ENCODE measurements at places on chromosomes 4 and X.
A peak's percentile ranks its signal among the peaks of the same experiment; 100 is the strongest.

GRCh38 chr4:105594099-105595010, 41.9 kb downstream of the ARHGEF38 start:
- H3K4me1 ChIP-seq = peaks cover 7% of the 10 kb centered on the region
- no peak for DNase-seq
- peaks cover 21% of the 10 kb centered on the region for H3K27me3 ChIP-seq
- no peak overlapping the region for H3K4me3 ChIP-seq
- no peak overlapping the region for H3K27ac ChIP-seq
- H3K36me3 ChIP-seq = no peaks in the 10 kb centered on the region

DNA sequence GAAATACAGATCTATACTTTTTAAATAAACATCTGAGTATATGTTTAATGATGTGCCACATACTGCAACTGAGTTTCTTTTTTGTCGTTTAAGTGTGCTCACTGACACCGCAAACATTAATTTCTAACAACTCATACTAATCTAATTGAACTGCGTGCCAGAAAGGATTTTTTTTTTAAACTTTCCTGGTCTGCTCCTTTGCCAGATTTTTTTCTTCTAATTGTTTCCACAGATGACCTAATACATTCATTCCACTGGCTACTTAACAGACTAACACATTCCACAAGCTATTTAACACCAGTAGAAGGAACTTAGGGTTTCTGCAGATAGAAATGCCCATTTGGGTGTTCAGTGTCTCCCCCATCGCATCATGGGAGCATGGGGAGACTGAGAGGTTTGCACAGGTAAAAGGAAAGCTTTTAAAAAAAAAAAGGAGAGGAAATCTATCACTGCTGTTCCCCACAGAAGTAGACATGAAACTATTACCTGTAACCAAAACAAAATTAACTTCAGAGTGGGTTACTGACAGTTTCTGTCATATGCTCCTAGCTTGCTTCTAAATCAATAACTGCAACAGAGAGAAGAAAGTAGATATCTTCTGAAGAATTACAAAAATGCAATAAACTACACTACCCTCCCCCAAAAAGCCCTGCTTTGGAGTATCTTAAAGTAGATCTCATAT, 31.6 kb downstream of the SH3KBP1 start:
- no peak for DNase-seq
- H3K27ac ChIP-seq = peak overlapping the region; percentile 90
- peak overlapping the region; percentile 68 for H3K4me3 ChIP-seq
- H3K27me3 ChIP-seq = no peaks in the 10 kb centered on the region

DNA sequence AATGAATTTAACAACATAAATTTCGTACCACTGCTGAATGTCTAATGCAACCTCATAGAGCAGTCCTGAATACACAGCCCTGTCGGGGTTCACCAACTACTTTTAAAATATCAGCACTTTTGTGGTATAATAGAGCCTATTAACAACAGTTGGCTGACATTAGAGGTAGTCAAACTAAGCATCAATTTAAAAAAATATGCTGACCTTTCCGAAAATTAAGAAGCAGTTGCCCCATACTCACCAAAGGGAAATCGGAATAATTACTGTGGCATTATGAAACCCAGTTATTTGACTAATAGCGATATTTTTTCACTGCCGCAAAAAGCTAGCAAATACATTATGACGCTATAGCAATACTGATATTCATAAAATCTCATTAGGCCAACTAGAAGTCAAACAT, 273.5 kb upstream of the PPARGC1A start:
- no peak for DNase-seq
- no peak overlapping the region for H3K27ac ChIP-seq
- H3K4me1 ChIP-seq = no peaks in the 10 kb centered on the region
- no peaks in the 10 kb centered on the region for H3K36me3 ChIP-seq
- no peaks in the 10 kb centered on the region for H3K27me3 ChIP-seq

GRCh38 chr4:187286525-187286924, 562.9 kb upstream of the FAT1 start:
- H3K36me3 ChIP-seq = no peaks in the 10 kb centered on the region
- no peak for DNase-seq
- no peaks in the 10 kb centered on the region for H3K4me1 ChIP-seq
- H3K27ac ChIP-seq = no peak overlapping the region
- no peak overlapping the region for H3K4me3 ChIP-seq

DNA sequence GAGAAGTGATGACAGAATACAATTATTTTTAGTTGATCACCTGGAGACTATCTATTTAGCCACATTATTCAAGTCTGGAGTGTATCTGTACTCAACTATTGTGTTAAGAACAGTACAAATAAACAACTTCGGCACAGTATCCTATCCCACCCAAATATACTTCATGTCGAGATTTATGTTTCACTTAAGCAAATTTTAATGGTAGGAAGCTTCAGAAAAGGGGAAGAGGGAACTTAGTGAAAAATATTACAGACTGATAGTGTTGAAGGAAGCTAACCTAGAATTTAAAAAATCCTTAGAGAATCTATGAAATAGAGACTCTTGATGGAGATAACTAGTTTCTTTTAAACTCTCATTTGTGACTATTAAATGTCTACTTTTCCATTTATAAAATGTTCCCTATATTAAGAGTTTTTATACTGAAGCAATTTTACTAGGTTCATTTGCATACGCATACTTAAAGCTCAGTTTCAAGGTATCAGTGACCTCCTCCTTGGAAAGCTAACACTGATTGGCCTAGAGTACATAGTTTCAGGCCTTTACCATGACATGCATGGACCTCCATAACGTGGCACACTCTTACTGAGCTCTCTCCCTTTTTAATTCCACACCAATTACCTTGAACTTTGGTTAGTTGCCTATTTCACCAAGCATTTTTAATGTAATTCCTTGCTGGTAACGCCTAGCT, 197.7 kb downstream of the CAMK2D start:
- DNase-seq = no peak
- H3K27me3 ChIP-seq = no peaks in the 10 kb centered on the region
- H3K4me1 ChIP-seq = peaks cover 35% of the 10 kb centered on the region

- no peaks in the 10 kb centered on the region for H3K27me3 ChIP-seq
- H3K4me1 ChIP-seq = no peaks in the 10 kb centered on the region
- no peak overlapping the region for H3K4me3 ChIP-seq
Measured at GRCh38 chr4:113147498-113148111, 98.2 kb downstream of the ANK2 start.

GRCh38 chrX:68989865-68990606, 161.2 kb downstream of the EFNB1 start:
- DNase-seq = no peak
- no peaks in the 10 kb centered on the region for H3K36me3 ChIP-seq
- H3K4me3 ChIP-seq = no peak overlapping the region
- H3K27me3 ChIP-seq = no peaks in the 10 kb centered on the region
- H3K27ac ChIP-seq = no peak overlapping the region

DNA sequence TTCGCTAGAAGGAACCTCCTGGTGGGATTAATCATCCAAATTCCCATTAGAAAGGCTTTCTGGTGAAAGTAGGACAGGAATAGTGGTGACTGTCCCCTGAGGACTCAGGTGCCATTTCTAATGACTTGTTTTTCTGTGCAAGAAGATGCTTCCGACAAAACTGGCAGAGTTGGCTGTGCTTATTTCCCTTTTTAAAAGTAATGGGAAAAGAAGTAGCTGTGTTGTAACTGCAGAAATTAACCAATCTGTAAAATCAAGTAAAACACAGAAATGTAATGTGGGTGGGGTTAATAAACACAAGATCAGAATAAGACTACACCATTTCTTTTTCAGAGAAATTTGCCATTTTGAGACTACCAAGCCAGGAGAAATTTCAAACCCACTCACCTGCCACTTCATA, 55.0 kb upstream of the FAM9B start:
- no peak overlapping the region for H3K4me3 ChIP-seq
- peaks cover 7% of the 10 kb centered on the region for H3K4me1 ChIP-seq
- DNase-seq = no peak

GRCh38 chr4:85967872-85968271, 392.0 kb downstream of the MAPK10 start:
- no peak for DNase-seq
- H3K4me3 ChIP-seq = no peak overlapping the region
- no peaks in the 10 kb centered on the region for H3K27me3 ChIP-seq
- H3K27ac ChIP-seq = no peak overlapping the region

DNA sequence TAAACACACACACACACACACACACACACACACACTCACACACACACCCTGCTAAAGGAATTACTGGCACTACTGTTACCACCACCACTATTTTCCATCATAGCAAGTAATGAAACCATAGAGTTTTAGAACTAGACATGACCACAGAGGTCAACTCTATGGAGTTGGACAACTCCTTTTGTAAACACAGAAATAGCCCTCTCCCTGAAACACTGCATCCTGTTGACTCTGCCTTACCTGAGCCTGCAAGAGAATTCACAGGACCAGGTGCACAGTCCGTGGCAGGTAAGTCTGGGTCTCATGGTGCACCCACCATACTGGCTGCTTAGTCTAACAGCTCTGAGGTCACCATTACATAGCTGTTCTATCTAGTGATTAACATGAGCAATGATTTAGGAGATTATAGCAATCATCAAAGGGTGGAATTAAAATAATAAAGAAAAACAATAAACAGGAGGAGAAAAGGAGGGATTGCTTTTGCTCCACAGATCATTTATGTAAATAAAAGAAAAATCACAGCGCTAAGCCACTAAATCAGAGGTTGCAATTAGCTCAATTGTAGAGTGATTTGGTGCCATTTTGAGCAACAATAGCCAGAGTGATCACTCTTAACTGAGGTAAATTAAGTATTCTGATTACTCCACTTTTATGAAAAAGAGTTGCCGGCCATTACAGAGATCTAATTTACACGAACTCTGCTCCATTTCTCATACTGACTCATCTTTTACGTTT, 340.0 kb upstream of the RASGEF1B start:
- H3K4me1 ChIP-seq = no peaks in the 10 kb centered on the region
- H3K4me3 ChIP-seq = no peak overlapping the region
- no peaks in the 10 kb centered on the region for H3K36me3 ChIP-seq
- no peak overlapping the region for H3K27ac ChIP-seq
- no peak for DNase-seq
- H3K27me3 ChIP-seq = peaks cover 9% of the 10 kb centered on the region

- no peak overlapping the region for H3K4me3 ChIP-seq
- peaks cover 43% of the 10 kb centered on the region for H3K4me1 ChIP-seq
- H3K27me3 ChIP-seq = no peaks in the 10 kb centered on the region
- no peak overlapping the region for H3K27ac ChIP-seq
Measured at GRCh38 chr4:56438766-56439165, 2.7 kb downstream of the PAICS start.

DNA sequence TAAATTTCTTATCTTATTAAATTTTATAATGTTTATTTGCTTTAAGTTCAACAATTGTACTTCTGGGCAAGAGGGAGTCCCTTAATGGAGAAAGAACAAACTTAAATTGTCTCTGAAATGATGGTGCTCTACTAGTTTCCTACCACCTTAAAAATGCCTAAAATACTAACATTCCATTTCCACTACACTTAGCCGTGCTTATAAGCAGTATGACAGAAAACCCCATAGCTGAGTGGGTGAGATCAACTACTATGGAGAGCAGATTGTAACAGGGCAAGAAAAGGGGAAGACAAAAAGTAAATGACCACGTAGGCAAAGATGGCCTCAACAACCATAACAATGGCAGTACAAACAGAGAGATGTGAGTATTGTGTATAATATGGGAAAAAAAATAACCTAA, 35.0 kb downstream of the RFC1 start:
- H3K27me3 ChIP-seq = no peaks in the 10 kb centered on the region
- peaks cover 18% of the 10 kb centered on the region for H3K4me1 ChIP-seq
- DNase-seq = no peak
- H3K36me3 ChIP-seq = peaks cover 18% of the 10 kb centered on the region

DNA sequence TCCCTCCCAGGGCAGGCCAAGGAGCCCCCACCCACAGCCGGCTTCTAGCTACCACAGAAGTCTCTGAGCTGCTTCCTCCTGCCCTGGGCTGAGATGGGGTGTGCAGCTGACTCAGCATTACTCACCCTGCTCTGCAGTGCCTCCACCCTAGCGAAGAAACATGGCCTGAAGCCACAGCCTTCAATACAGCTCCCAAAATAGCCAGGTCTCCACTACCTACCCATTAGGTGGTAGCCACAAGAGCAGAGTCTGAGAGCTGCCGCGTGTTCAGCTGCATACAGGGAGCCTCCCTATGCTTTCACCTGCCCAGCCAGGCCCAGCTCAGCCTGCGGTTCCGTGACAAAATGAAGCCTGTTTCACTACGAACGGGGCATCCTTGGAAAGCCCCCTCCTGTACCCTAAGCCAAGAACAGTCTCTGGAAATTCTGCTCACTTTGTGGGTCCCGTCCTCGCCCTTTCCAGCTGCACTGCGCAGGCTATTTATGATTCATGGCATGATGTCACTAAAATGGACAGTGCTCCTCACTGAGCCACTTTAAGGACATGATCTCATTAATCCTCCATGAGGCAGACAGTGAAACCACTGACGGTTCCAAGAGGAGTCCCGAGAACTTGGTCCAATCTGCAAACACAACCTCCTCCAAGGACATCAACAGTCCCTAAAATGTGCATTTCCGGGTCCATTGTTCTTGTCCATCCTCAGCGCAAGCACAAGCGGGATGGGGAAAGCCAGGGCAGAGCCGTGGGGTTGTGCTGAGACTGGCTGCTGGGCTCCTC, 20.2 kb downstream of the WDR1 start:
- H3K27me3 ChIP-seq = no peaks in the 10 kb centered on the region
- peak overlapping the region; percentile 92 for H3K27ac ChIP-seq
- H3K36me3 ChIP-seq = peaks cover 78% of the 10 kb centered on the region
- DNase-seq = peak; percentile 91
- peaks cover 95% of the 10 kb centered on the region for H3K4me1 ChIP-seq

- H3K27ac ChIP-seq = no peak overlapping the region
- no peaks in the 10 kb centered on the region for H3K36me3 ChIP-seq
- H3K4me3 ChIP-seq = no peak overlapping the region
- H3K27me3 ChIP-seq = no peaks in the 10 kb centered on the region
- no peak for DNase-seq
Measured at GRCh38 chr4:137361756-137362470, 170.4 kb downstream of the PCDH18 start.

- H3K36me3 ChIP-seq = no peaks in the 10 kb centered on the region
- H3K4me3 ChIP-seq = no peak overlapping the region
- no peaks in the 10 kb centered on the region for H3K27me3 ChIP-seq
- no peak for DNase-seq
- no peaks in the 10 kb centered on the region for H3K4me1 ChIP-seq
- no peak overlapping the region for H3K27ac ChIP-seq
Measured at GRCh38 chr4:169175476-169175875, 95.3 kb downstream of the SH3RF1 start.

GRCh38 chrX:21741869-21742701, 15.8 kb downstream of the SMPX start:
- no peaks in the 10 kb centered on the region for H3K4me1 ChIP-seq
- H3K27ac ChIP-seq = no peak overlapping the region
- no peak for DNase-seq
- H3K4me3 ChIP-seq = no peak overlapping the region

DNA sequence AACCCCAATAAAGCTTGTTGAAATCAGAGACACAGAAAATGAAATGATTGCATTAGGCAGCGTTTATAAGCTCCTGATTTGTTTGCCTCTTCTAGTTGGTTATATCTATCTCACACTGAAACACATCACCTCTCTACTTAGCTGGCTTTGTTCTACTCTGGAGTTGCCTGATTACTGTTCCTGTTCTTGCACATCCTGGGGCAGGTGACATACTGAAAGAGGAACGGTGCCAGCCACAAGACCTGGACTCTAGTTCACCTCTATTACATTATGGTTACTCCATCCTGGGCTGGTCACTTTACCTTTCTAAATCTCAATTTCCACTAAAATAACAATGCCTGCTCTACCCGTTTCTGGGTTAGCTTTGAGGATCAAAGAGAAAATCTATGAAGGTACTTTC, 47.9 kb downstream of the TRIM2 start:
- H3K4me3 ChIP-seq = no peak overlapping the region
- H3K4me1 ChIP-seq = peaks cover 16% of the 10 kb centered on the region
- no peak for DNase-seq
- no peak overlapping the region for H3K27ac ChIP-seq
- no peaks in the 10 kb centered on the region for H3K36me3 ChIP-seq
